ENCODE measurements at places on chromosomes 3 and 15. TPM values are rescaled to one million over a fixed set of nuclear protein-coding genes. Genes with fewer than 3 reads are reported as not detected.

Gene RASGRP1
- total RNA-seq: 0.38 TPM

DNA sequence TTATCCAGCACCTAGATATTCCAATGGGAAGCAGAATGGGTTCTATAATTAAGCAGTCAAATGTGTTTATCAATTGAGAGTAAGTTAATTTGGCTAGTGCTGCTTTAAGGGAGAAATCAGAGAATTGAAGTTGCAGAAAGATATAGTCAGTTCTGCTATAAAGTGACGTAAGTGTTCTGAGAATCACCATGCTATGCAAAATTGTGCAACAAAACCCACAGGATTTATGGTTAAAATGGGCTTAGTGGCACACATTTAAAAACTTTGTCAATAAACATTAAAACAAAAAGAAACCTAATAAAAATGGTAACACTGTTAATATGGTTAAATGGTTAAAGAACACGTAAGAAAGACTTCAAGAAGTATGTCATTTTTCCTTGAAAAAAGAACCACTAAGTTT is 74.5 kb downstream of the TMEM108 start:
- H3K4me1 ChIP-seq: no peaks in the 10 kb centered on the region
- no peak overlapping the region for H3K27ac ChIP-seq
- no peaks in the 10 kb centered on the region for H3K36me3 ChIP-seq
- peaks cover 2% of the 10 kb centered on the region for H3K27me3 ChIP-seq

DNA sequence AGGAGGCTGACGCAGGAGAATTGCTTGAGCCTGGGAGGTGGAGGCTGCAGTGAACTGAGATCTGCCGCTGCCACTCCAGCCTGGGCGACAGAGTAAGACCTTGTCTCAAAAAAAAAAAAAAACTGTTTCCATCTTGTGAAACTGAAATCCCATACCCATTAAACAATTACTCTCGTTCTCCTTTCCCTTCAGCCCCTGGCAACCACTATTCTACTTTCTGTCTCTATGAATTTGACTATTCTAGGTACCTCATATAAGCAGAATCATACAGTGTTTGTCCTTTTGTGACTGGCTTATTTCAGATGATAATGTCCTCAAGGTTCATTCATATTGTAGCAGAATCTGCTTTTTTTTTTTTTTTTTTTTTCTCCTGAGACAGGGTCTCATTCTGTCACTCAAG is 51.5 kb upstream of the UBE2E1 start:
- no peak for DNase-seq
- H3K36me3 ChIP-seq: no peaks in the 10 kb centered on the region
- no peaks in the 10 kb centered on the region for H3K27me3 ChIP-seq
- no peak overlapping the region for H3K27ac ChIP-seq

Gene ARPP19
- 176 TPM for total RNA-seq

GRCh38 chr3:124631727-124632126 is 98.5 kb upstream of the UMPS start:
- H3K27me3 ChIP-seq: no peaks in the 10 kb centered on the region
- H3K4me1 ChIP-seq: no peaks in the 10 kb centered on the region
- H3K36me3 ChIP-seq: no peaks in the 10 kb centered on the region
- H3K4me3 ChIP-seq: no peak overlapping the region

DNA sequence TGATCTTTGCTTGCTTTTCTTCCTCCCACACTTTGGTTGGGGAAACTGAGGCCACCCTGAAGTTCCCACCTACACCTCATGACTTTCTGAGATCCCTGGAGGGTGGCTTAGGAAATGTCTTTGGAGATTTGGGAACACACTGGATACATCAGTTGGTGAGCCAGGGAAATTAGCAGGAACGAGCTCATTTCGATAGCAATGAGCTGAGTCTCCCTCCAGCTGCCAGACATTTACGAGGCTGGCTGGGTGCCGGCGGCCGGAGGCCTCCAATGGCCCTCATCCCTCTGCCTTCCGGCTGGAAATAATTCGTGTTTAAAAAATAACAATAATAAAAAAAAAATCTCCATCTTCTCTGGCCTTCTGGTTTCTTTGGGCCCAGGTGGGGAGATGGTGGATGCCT is 38.8 kb downstream of the SMAD6 start:
- H3K4me1 ChIP-seq: peaks cover 25% of the 10 kb centered on the region
- H3K4me3 ChIP-seq: no peak overlapping the region
- H3K27me3 ChIP-seq: no peaks in the 10 kb centered on the region
- no peak overlapping the region for H3K27ac ChIP-seq

DNA sequence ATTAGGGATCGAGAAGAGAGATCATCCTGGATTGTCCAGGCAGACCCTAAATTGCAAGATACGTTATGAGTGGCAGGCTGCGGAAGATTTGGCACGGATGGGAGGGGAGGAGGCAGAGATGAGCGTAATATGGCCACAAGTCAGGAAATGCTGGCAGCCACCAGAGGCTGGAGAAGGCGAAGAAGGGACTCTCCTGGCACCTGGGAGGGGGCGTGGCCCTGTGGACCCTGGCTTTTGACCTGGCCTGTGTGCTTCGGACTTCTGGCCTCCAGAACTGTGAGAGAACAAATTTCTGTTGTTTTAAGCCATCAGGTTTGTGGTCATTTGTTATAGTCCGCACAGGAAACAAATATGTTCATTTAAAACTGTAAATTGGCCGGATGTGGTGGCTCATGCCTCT is 31.9 kb upstream of the IGF1R start:
- H3K27me3 ChIP-seq: peaks cover 5% of the 10 kb centered on the region
- H3K4me1 ChIP-seq: no peaks in the 10 kb centered on the region
- no peak for DNase-seq
- H3K4me3 ChIP-seq: no peak overlapping the region
- H3K27ac ChIP-seq: no peak overlapping the region

Gene GOLGA8J
- not detected for total RNA-seq

Gene FAM3D
- total RNA-seq: not detected

Gene AGBL1
- not detected for total RNA-seq

- H3K27ac ChIP-seq: no peak overlapping the region
- H3K27me3 ChIP-seq: no peaks in the 10 kb centered on the region
Observed at GRCh38 chr3:155110996-155111901, 31.1 kb downstream of the MME start.

Data from endothelial cell of umbilical vein (primary cell).